ENCODE measurements at places on chromosomes 6 and 20. TPM values are rescaled to one million over a fixed set of nuclear protein-coding genes. Genes with fewer than 3 reads are reported as not detected.

ADAM33 gene
- 29.8 TPM for polyA plus RNA-seq

BPIFB1 gene
- polyA plus RNA-seq, result 169 TPM

CST2 gene
- not detected for polyA plus RNA-seq

ULBP2 gene
- not detected for polyA plus RNA-seq

DEFB113 gene
- polyA plus RNA-seq, result not detected

SLC22A23 gene
- polyA plus RNA-seq, result 12.1 TPM

MLN gene
- polyA plus RNA-seq, result not detected

GRCh38 chr6:159754401-159754800, 7.4 kb upstream of the ACAT2 start:
- H3K27me3 ChIP-seq, result no peaks in the 10 kb centered on the region
- H3K36me3 ChIP-seq, result peaks cover 98% of the 10 kb centered on the region
- H3K4me1 ChIP-seq, result peaks cover 25% of the 10 kb centered on the region
- no peak overlapping the region for H3K4me3 ChIP-seq

DNA sequence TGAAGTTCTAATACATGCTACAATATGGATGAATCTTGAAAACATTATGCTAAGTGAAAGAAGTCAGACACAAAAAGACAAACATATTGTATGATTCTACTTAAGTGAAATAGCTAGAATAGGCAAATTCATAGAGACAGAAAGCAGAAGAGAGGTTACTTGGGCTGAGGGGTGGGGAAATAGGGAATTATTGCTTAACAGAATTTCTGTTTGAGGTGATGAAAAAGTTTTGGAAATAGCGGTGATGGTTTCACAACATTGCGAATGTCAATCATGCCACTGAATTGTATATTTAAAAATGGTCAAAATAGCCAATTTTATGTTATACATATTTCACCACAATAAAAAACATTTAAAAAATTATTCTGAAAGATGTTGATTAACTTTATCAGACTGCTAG, 6.1 kb downstream of the SLC26A8 start:
- no peak overlapping the region for H3K27ac ChIP-seq
- H3K27me3 ChIP-seq, result no peaks in the 10 kb centered on the region
- no peaks in the 10 kb centered on the region for H3K4me1 ChIP-seq
- no peaks in the 10 kb centered on the region for H3K36me3 ChIP-seq
- DNase-seq, result no peak
- H3K4me3 ChIP-seq, result no peak overlapping the region

GRCh38 chr6:21613809-21614208, 20.3 kb downstream of the SOX4 start:
- no peak overlapping the region for H3K27ac ChIP-seq
- DNase-seq, result no peak
- H3K4me1 ChIP-seq, result no peaks in the 10 kb centered on the region
- no peaks in the 10 kb centered on the region for H3K27me3 ChIP-seq

DNA sequence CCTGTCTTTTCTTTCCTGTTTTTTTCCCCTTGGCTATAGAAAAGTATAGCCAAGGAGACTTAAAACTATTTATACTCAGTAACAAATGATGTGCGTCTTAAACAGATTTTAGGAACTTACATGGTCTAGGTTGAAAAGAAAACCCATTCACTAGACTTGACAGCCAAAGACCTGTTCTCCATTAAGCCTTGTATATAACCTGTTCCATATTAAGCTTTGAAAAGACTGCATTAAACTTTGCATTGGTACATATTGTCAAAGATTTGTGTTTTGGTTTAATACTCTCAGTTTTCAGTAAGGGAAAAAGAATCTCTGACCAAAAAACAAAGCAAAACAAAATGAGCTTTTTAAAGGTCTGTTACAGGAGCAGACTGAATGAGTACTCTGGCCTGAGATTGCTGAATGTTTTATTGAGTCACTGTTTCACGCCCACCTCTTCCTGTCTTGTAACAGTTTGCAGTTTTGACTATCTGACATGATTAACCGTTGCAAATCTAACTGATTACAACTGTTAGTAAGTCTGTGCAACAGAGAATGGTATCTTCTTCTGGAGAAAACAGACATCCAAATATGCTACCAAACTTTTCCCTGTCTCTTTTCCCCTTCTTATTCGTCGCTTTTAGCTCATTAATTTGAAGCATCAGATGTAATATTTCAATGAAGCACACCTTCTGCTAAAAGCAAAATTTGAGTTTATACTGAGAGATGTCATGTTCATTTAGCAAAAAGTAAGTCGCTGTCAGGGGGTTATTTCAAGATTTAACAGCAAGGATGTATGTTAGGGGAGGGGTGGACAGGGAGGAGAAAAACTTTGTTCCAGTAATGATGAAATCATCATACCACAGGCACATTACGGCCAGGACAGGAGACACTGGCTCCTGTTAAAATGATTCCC, 59.1 kb upstream of the SUPT3H start:
- no peaks in the 10 kb centered on the region for H3K4me1 ChIP-seq
- no peak overlapping the region for H3K27ac ChIP-seq
- no peaks in the 10 kb centered on the region for H3K27me3 ChIP-seq
- no peak overlapping the region for H3K4me3 ChIP-seq

DNA sequence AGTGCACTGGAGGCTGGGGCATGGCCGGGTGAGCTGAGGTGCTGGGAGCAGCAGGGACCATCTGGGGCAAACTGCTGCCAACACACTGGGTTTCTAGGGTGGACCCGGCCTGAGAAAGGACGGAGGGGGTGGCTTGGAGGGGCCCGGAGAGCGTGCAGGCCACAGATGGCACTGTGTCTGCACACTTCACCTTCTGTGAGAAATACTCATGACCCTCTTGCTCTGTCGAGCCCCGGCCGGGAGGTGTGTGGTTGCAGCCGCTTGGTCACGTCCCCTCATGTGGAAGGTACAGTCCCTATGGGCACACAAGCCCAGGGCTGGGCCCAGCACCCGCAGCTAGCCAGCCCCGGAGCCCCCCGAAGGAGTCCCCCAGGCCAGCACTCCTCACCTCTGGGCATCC, 59.7 kb downstream of the RBM38 start:
- no peaks in the 10 kb centered on the region for H3K4me1 ChIP-seq
- no peak overlapping the region for H3K4me3 ChIP-seq
- peak overlapping the region; percentile 15 for H3K27ac ChIP-seq
- DNase-seq, result no peak
- H3K27me3 ChIP-seq, result no peaks in the 10 kb centered on the region

DNA sequence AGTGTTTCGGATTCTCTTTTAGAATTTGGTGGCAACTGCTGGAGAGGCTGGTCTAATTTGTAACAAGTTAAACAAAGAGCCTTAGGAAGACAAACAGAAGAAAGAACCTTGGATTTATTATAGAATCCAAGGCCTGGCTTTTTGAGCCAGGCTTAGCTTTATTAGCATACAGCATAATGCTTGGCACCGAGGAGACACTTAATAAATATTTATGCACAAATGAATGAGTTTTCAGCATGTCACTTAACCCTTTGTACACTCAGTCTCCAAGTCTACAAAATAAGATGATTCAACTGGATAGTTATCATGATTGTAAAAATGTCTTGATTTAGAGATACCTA, 38.2 kb upstream of the AFDN start:
- no peaks in the 10 kb centered on the region for H3K27me3 ChIP-seq
- DNase-seq, result no peak
- no peaks in the 10 kb centered on the region for H3K36me3 ChIP-seq
- H3K4me3 ChIP-seq, result no peak overlapping the region
- H3K27ac ChIP-seq, result no peak overlapping the region

GRCh38 chr6:163667372-163668060, 253.0 kb downstream of the QKI start:
- DNase-seq, result no peak
- no peaks in the 10 kb centered on the region for H3K36me3 ChIP-seq
- H3K4me3 ChIP-seq, result no peak overlapping the region
- H3K27ac ChIP-seq, result no peak overlapping the region
- no peaks in the 10 kb centered on the region for H3K4me1 ChIP-seq

DNA sequence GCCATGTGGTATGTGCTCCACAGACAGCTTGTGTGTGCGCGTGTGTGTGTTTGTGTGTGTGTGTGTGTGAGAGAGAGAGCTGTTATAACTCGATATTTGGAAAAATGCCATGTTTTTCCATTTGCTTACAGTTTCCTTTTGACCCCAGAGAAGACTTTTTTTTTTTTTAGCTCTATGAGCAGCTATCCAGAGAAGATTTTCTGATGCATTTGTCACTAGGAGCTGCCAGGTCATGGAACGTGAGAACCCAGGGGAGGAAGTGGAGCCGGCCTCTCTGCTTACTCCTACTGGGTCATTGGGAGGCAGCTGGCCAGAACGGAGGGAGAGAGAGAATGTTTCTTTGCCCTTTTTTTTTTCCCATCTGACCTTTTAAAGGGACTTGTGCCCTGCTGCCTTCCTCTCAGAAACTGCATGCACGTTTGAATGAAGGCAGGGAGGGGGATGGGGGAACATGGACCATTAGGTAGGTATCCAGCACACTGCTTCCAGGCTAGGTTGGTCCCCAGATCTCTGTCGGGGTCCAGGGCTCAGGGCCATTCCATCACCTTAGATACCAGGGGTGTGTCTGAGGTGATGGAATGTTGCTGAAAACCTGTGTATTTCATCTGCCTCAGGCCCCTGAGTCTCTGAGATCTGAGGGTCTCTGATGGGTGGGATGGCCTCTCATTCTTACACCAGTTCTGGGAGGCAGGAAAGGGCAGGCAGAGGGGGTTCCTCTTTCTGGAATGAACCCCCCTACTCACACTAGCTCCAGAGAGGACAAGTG, 11.2 kb upstream of the MRPS18A start:
- H3K4me1 ChIP-seq, result peaks cover 65% of the 10 kb centered on the region
- no peaks in the 10 kb centered on the region for H3K27me3 ChIP-seq
- no peak overlapping the region for H3K4me3 ChIP-seq
- no peaks in the 10 kb centered on the region for H3K36me3 ChIP-seq
- DNase-seq, result peak; percentile 76

GRCh38 chr6:139531148-139532115, 157.0 kb upstream of the CITED2 start:
- H3K4me1 ChIP-seq, result peaks cover 59% of the 10 kb centered on the region
- no peak overlapping the region for H3K4me3 ChIP-seq
- H3K36me3 ChIP-seq, result no peaks in the 10 kb centered on the region
- H3K27me3 ChIP-seq, result no peaks in the 10 kb centered on the region
- no peak overlapping the region for H3K27ac ChIP-seq
- no peak for DNase-seq

DNA sequence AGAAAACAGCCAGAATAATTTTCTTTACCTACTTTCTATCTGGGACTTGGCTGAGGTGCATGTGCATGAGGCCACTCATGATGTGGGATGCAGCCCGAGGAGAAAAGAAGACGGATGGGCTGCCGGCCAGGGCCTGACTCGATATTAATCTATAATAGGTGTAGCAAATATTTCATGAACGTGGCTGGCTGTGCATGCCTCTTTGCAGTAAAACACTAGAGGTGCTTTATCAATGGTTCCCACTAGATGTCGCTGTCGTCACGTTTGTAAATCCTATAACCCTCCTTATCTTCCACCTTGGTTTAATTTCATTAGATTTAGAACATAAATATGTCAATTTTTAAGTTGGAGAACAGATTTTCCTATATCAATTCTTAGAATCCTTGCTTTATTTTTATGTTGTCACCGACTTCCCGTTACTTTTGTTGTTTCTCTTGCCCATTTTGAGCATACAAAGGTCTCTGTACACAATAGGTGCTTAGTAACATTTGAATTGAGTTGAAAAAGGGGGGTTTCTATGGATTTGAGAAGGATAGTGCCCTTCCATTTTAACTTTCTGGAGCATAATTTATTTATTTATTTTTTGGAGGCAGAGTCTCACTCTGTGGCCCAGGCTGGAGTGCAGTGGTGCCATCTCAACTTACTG, 19.6 kb upstream of the FERMT1 start:
- DNase-seq, result peak; percentile 83
- no peaks in the 10 kb centered on the region for H3K36me3 ChIP-seq
- no peaks in the 10 kb centered on the region for H3K4me1 ChIP-seq
- H3K27me3 ChIP-seq, result no peaks in the 10 kb centered on the region
- no peak overlapping the region for H3K4me3 ChIP-seq
- H3K27ac ChIP-seq, result no peak overlapping the region
